ENCODE measurements at places on chromosomes 7 and 10.

- DNase-seq: no peak
Observed at GRCh38 chr10:3206511-3207157, 34.1 kb upstream of the PITRM1 start.

GRCh38 chr7:106895246-106895864 lies 30.3 kb downstream of the PIK3CG start:
- no peak for DNase-seq

DNA sequence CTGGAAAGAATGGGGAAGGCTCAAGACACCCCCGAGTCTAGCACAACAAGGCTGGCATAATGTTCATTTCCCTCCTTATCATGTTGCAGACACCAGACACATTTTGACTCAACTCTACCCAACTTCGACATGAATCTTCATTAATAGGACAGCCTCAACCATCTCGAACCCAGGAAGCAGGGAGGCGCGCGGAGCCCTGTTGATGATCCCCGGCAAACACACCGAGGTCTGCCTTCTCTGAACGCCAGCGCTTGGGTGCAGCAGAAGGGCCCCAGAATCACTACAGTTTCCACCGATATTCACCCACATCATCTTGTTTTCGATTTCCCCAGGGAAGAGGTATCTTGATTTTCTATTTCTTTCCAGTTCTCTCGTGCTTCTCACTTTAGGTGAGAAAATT lies 563.6 kb downstream of the TCERG1L start:
- no peak for DNase-seq

DNA sequence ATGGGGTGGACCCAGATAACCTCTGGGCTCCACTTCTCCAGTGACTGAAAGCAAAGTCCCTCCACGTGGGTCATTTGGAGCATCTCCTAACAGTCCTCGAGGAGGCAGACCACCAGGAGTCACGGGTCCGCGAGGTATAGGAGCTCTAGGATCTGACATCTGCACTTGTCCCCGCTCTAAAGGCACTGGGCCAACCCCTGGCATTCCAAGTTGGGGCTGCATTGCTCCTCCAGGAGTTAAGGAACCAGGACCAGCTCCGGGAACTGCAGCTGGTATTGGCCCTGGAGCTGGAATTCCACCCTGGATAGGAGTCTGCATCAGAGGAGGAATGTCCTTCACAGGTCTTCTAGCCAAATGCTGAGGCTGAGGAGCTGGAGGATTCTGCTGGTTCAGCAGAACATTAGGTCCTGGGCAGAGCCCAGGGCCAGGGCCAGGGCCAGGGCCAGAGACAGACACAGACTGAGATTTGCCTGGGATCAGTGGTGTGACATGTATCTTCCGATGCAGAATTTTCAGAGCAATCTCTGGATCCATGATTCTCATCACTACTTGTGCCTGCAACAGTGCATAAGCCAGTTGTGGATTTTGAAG lies 827 bp downstream of the CSTF2T start:
- DNase-seq: no peak

DNA sequence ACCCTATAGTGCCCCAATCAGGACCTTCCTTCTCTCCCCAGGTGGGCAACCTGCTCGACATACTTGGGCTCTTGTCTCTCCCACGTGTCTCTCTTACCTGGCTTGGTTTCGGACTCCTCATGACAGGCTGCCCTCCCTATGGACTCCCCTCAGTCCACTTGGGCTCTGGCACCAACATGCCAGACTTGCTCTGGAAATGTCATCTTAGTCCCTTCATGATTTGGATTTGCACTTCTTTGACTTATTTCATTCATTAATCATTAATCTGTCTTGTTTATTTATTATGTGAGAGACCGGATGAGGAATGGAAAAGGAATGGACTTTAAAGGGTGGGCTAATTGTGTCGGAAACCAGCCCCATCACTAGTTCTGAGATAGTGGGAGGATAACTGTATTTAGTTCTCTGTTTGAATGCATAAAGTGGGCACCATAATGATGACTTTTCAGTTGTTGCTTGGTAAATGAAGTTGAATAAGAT lies 108.0 kb downstream of the SND1 start:
- DNase-seq: no peak

DNA sequence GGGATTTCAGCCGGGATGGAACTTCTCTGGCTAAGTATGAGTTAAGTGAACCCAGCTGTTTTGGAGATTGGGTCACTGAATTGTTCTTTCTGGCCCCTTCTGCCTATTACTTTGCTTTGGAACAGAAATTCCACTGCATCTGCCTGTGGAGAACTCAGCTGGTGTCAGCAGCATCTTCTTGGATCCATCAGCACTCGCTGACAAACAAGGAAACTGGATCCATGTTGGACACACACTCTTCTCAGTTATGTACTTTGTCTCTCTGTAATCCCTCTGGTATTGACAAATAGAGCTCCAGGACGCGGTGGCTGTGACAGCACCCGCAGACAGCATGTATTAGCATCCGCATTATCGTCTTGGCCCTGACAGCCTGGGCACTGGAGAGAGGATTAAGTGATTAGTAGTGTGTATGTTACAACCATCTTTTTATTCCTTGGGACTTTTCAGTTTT lies 73.0 kb upstream of the BMPER start:
- DNase-seq: no peak

DNA sequence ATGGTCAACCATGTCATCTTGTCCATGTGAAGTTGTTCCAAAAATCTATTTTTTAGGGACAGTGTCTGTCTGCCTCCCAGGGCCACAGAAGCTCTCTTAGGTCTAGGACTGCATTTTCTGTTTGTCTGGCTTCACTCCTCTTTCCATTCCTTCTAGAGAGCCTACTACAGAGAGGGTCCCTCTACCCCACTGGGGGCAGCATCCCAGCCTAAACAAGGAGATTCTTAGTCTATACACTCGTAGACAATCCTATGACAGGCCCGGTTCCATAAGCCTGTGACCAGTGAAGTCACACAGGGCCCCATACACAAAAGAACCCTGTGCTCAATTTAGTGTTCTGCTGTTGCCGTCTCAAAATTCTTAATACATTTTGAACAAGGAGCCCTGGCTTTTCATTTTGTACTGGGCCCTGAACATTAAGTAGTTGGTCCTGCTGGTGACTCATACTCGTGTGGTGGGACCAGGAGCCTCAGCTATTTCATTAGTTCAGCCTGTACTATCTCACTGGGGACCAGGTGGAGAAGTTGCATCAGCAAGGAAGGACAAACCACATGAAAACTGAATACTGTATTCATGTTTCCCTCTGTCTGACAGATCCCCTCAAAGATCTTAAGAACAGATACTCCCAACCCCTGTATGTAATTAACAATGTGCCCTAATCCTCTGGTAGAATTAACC lies 23.5 kb upstream of the FAM180A start:
- DNase-seq: no peak

- no peak for DNase-seq
Observed at GRCh38 chr10:43384252-43385221, 13.1 kb downstream of the FXYD4 start.

DNA sequence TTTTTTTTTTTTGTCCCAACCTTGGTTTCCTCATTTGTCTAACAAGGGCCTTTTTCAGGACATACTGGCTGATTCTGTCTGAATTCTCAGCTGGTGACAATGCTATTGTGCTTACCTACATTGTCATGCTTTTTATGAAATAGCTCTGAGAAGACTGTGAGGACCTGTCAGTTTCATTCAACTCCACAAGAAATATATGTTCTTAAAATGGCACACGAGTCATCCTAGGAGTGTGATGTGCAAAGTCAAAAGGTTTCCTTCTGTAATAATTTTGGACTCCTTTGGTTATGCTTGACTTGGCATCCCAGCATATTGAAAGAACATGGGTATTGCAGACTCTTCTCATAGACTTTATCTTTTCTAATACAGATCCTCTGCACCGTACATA lies 316.0 kb downstream of the GFRA1 start:
- DNase-seq: no peak

DNA sequence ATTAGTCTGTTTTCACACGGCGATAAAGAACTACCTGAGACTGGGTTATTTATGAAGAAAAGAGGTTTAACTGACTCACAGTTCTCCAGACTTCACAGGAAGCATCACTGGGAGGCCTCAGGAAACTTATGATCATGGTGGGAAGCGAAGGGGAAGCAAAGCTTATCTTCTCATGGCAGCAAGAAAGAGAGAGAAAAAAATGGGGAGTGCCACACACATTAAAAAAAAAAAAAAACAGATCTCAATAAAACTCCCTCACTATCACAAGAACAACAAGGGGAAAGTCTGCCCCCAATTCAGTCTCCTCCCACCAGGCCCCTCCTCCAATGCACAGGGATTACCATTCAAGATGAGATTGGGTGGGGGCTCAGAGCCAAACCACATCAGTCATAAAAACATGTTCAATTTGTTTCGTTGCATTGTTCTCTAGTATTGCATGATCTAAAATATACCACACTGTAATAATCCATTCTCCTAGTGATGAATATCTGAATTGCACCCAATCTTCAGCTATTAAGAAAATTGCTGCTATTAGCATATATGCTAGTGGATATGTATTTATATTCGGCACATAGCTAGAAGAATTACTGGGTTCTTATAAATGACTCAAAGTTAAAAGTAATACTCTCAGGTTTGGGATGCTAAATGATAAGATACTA lies 328.9 kb upstream of the KCND2 start:
- no peak for DNase-seq
